ENCODE measurements at places on chromosomes 2 and 18.

DNA sequence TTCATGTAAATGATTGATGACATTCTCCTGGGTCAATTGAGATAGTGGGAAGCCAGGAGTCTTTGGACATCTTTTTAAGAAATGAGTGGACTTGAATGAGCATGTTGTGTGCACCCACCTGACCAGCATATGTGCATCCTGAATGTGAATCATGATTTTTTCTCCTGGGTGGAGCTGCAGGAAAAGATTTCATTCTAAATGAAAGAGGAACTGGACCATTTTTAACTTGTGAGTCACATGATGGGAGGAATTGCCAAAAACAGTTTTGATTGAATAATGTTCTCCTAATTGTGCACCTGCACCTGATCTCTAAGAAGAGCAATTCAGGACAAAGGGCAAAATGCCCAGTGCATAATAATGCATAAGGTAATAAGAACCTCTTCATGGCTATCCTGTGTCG lies 32.3 kb downstream of the COPS8 start:
- DNase-seq = no peak

GRCh38 chr18:58726671-58727070 lies 55.4 kb downstream of the MALT1 start:
- no peak for DNase-seq

DNA sequence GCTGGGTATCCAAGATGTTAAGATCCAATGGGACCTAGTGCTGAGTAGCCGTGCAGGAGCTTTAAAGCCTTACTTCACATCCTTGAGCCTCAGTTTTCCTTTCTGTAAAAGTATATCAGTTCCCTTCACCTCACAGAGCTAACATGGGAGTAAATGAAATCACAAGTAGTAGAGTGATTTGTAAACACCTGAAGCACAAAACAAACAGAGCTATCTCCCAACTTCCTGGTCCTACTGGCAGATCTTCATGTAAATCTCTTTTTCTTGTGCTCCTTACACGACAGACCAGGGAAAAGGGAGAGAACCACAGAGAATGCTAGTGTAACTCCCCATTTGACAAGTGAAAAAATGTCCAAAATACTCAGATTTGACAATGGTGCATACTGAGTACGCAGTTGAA lies 17.3 kb downstream of the CCDC93 start:
- no peak for DNase-seq

- DNase-seq = no peak
Observed at GRCh38 chr2:189168856-189169499, 10.6 kb downstream of the COL5A2 start.

- no peak for DNase-seq
Observed at GRCh38 chr18:56470406-56471351, 167.7 kb downstream of the TXNL1 start.

GRCh38 chr2:234588054-234588430 lies 91.2 kb upstream of the ARL4C start:
- DNase-seq = no peak

GRCh38 chr2:12773586-12774394 lies 57.1 kb downstream of the TRIB2 start:
- DNase-seq = no peak

GRCh38 chr2:120455390-120455789 lies 109.5 kb downstream of the INHBB start:
- no peak for DNase-seq

DNA sequence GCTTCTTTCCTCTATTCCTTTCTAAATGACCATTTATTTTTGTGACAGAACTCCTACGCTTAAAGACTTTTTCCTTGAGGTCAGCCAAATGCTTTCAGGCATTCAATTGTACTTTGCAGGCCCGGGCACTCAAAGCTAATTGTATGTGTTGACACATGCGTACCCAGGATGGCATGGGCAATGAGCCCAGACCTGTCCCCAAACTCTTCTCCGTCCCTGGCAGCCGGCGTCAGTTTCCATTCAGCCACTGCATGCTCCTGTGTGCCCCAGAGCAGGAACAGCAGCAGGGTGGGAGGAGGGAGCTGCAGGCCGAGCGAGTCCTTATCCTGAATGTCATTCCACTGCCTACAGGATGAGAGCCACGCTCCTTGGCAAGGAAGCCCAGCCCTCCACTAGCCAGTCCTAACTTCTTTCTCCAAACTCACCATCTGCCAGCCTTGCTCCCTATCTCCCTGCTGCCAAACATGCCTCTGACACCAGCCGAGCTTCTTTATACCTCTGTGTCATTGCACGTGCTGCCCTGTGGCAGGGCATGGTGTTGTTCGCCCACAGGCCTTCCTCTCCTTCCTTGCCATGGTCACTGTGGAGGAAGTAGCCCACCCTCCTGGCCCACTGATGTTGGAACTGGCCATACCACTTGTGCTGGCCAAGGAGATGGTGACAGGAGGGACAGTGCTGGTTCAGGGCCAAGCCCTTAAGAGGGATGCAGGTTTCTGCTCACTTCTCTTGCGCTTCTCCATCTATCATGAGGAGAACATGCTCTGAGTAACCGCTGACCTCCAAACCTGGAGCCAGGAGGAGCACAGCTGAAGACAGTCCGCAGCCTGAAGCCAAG lies 116.9 kb upstream of the FHL2 start:
- no peak for DNase-seq

- DNase-seq = no peak
Observed at GRCh38 chr2:150051004-150051403, 436.5 kb downstream of the RND3 start.

DNA sequence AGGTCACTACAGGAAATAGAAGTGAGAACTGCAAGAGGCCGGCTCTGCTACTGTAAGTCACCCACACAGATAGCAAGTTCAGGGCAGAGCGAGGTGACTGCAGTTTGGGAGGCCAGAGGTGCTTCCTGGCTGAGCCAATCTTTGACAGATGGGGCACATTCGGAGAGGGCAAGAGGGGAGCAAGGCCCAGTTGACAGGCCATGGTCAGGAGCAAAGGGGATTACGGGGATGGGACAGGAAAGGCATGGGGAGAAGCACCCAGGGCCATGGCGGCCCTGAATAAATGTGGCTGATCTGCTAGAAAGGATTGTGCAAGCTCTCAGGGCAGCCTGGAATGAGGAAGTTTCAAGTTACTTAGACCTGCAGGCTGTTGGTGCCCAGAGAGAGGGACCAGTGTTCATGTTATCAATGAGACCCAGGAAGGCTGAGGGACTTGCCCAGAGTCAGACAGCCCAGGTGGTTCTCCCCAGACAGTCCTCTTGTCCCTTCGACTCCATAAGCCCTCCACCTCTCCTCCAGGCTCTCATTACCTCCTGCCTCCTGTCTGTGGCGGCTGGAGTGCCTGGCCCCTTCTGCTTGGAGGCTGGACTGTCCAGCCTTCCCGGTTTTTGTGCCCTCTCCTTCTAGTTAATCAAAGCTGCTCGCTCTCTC lies 123.3 kb downstream of the CTIF start:
- DNase-seq = no peak

GRCh38 chr18:25805323-25805722 lies 285.1 kb downstream of the SS18 start:
- no peak for DNase-seq

GRCh38 chr2:20299113-20299512 lies 51.5 kb downstream of the PUM2 start:
- DNase-seq = no peak

- DNase-seq = no peak
Observed at GRCh38 chr2:175726223-175726622, 275.8 kb downstream of the LNPK start.

DNA sequence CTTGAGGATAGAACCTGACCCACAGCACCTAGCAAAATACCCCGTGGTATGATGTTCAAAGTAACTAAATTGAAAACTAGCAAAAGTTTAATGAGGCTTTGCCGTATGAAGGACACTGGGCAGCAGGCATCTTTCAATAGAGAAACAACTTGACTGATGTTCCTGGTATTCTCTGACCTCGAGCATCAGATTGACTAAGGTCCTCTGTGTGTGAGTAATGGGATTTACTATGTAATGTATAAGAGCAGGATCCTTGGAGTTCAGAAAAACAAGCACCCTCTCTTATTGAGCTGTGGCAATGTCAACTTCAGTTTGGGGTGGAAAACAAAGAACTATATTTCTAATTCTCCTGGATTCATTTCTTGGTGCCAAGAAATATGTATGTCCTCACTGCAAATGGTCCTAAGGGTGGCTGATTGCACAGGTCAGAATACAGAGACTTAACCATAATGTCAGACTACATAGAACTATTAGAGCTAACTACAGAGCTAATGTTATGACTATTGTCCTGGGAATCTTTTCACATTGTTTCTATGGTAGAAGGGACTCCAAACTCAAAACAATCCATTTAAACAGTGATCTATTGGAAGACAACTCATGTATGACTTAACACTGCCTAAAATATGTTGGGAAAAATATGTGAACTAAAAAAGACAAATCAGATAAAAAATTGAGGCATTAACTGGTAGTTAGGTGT lies 4.4 kb downstream of the TNFAIP6 start:
- no peak for DNase-seq

DNA sequence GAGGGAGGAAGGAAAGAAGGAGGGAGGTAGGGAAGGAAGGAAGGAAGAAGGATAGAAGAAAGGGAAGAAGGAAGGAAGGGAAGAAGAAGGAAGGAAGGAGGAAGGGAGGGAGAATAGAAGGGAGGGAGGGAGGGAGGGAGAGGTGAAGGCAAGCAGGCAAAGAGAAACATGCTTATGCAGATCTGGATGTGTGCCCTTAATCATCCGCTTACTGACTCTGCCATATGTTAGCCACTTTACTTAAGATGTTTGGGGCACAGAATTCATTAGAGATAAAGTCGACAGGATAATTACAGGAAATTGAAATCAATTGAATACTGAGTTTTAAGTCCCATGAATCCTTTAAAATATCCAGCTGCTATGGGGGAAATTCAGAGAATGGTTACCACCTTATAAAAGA lies 334.2 kb downstream of the GRB14 start:
- DNase-seq = no peak

DNA sequence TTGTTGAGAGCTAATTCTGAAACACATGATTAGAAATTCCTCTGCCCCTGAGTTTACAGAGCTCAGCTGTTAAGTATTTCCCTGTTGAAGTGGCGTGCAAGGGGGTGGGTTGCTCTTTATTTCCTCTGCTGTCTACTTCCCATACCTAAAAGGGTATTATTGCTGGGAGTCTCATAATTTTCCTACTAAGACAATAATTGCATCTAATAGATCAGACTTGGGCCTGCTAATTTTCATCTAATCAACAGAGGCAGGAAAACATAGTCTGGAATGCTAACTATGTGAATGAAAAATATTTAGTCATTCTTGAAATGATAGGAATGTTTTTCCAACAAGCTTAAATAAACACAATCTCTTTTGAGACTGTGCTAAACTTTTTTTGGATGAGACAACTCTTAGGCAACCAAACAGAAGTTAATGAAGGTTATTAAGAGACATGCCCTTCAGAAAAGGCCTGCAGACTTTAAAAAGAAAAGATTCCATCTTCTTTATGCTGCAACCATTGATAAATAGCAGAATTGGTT lies 111.4 kb downstream of the FEZ2 start:
- DNase-seq = no peak

DNA sequence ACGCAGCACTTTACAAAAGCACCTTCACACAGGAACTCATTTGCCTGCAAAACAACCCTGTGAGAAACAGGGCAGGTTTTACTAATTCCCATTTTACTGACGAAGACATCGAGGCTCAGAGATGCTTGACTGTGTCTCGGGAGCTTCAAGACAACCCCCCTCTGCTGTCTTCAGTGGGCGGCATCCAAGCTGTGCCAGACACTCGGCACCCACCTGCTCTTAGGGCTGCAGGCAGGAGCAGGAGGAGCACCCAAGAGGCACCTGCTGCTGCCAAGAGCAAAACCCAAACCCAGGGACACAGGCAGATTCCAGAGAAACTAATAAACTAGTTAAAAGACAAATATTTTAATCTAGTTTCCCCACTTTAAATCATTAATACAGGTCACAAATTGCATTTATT lies 67.9 kb downstream of the PPP4R1 start:
- DNase-seq = no peak

- DNase-seq = no peak
Observed at GRCh38 chr18:44781886-44782285, 101.2 kb downstream of the SETBP1 start.

DNA sequence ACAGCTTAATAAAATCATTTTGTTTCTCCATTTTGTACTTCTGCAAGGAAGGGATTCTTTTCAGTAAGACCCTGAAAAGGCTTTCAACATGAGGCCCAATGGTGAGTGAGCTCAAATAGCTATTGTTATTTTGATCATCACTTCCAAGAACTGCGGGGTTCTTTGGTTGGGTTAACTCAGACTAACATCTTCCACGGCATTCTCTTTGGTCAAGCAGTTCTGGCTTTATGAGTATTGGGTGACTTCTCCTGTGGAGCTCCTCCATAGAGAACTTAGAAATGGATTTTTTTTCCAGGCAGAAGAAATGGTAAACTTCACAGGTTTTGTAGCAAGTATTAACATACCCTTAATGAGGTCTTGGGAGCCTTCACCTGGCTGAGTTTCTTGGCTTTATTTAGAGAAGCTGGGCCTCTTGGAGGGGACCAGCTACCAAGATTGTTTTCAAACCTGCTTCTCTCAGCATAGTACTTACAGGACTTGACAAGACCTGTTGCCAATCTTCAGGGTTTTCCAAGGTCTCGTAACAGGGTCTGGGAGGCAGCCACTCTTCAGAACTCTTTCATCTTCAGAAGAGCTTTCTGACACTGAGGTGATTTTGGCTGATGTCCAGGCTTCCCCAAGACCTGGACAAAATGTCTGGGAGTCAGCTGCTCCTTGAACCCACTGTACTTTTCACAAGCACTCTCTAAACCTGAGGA lies 353.2 kb upstream of the ETAA1 start:
- DNase-seq = no peak

- DNase-seq = no peak
Observed at GRCh38 chr2:236928380-236929037, 157.2 kb upstream of the COPS8 start.

- DNase-seq = no peak
Observed at GRCh38 chr2:168775837-168776236, 26.6 kb upstream of the NOSTRIN start.

GRCh38 chr2:29196792-29197788 lies 81.9 kb downstream of the CLIP4 start:
- DNase-seq = peak; percentile 70

DNA sequence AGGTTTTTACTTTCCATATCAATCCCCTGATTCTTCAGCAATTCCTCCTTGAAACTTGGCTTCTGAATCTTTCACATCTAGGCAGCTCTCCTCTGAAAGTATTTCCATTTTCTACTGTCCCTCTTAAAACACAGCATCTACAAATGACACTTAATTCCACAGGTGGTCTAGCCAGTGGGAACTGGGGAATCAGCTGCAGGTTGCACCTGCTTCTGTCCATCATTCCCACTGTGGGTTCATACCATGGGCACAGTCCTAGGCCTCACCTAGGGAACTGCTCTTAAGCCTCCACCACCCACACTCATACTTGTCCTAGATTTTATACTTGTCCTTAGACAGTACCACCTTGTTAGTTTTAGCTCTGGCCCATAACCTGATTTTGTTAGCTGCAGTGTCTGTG lies 2.2 kb downstream of the LOXL3 start:
- DNase-seq = no peak

- DNase-seq = no peak
Observed at GRCh38 chr18:3683483-3683882, 233.5 kb downstream of the TGIF1 start.

DNA sequence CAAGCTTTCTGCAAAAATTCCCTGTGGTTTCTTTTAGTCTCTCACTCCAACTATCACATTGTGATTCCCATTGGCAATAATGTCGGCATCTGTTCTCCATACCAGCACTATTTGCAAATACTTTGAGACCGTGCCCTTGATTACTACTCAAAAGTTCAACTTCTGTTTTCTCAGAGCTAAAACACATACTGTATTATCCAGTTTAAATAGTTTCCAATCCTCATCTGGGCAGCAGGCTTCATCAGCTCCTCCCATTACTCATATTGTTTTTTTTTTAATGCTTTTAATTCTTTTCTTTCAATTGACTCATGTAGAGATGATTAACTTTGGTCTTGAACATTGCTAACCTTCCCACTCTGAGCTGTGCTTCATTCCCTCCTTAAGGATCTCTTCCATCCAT lies 135.8 kb downstream of the METTL8 start:
- no peak for DNase-seq
